Stimulated activated naive CD8-positive, alpha-beta T cell treated with anti-CD3 and anti-CD28 coated beads, Interleukin-15, amount 100 ng/mL, for 72 hours (primary cell): ENCODE measurements at places on chromosomes 16 and 17.

GRCh38 chr17:82388223-82388921 is 16.8 kb downstream of the UTS2R start:
- no peak for DNase-seq

DNA sequence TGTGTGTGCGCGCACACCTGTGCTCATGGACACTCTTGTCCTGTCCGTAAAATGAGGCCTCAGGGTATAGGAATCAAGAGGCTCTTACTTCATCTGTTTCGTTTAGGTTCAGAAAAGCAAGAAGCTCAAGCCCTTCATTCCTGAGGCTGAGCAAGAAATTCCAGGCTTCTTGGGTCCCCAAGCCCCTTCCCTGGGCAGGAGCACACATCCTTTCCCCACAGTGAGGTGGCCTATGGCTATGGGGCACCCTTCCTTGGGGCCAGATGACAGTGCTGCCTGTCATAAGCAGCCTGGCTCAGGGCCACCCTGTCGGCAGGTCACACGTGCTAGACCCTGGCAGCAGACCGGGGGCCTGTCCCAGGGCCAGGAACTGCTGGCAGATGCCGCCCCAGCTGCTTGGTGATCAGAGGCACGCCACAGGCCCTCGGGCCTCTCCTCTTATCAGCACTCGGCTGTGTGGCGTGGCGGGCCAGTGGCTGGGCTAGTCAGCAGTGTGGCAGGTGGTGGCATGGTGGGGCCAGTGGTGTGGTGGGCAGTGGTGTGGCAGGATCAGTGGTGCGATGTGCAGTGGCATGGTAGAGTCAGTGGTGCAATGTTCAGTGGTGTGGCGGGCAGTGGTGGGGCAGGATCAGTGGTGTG is 50.2 kb downstream of the NKD1 start:
- DNase-seq = no peak

DNA sequence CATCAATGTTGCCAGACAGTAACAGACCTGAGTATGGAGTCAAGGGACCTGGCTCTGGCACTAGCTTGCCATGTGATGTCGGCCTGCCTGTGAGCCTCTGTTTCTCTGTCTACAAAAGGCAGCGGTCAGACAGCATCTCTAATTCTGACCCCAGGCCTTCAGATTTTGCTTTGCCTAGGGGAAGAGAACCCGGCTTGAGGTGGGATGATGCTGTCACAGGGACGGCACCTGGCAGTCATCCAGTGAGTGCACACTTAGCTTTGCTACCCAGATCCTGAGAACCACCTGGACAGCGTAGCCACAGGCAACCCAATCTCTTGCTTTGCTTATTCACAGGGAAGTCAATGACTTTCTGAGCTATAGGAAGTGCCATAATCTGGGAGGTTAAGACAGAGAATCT is 135.2 kb upstream of the SALL1 start:
- no peak for DNase-seq

GRCh38 chr17:29560316-29560715 is 6.5 kb downstream of the ABHD15 start:
- DNase-seq = no peak

- DNase-seq = no peak
These were observed 24.8 kb upstream of the MAP3K14 start for GRCh38 chr17:45341533-45342158.

DNA sequence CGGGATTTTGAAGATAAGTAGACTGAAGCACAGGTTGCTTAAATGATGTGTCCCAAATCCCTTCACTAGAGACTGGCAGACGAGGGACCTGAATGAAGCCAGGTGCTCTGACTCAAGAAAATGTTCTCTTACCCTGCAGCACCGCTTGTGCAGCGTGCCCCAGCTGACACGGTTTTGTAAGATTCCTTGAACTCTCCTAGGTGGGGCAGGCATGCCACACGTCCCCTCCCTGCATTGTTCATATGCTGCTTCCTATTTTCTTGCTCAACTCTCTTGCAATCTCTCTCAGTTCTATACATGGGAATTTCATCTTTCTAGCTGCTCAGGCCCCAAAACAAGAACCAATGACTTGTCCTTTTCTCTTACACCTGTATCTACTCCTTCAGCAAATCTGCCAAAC is 22.1 kb upstream of the HNF1B start:
- no peak for DNase-seq

DNA sequence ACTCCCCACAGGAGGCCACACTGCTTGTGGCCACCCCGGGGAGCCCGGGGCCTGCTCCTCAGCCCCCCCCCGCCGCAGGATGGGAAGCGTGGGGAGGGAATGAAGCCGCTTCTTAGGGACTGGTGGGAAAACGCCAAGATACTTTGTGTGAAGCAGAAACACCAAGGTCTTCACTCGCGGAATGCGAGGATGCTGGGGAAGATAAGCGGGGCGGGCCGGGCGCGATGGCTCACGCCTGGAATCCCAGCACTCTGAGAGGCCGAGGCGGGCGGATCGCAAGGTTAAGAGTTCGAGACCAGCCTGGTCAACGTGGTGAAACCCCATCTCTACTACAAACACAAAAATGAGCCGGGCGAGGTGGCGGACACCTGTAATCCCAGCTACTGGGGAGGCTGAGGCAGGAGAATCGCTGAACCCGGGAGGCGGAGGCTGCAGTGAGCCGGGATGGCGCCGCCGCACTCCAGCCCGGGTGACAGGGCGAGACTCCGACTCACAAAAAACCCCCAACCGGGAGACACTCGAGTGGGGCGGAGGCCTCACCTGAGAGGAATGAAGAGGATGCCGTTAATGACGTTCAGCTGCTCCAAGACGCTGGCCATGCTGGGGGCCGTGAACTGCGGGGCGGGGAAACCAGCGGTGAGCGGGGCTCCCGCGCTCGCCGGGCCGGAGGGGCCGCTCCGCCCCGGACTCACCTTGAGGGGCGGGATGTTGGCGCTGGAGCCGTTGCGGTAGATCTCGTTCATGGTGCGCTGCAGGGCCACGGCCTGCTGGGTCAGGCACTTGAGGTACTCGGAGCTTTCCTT is 20.3 kb downstream of the CLUH start:
- DNase-seq = no peak

- DNase-seq = no peak
These were observed 51.2 kb downstream of the SOX9 start for GRCh38 chr17:72171703-72172667.

DNA sequence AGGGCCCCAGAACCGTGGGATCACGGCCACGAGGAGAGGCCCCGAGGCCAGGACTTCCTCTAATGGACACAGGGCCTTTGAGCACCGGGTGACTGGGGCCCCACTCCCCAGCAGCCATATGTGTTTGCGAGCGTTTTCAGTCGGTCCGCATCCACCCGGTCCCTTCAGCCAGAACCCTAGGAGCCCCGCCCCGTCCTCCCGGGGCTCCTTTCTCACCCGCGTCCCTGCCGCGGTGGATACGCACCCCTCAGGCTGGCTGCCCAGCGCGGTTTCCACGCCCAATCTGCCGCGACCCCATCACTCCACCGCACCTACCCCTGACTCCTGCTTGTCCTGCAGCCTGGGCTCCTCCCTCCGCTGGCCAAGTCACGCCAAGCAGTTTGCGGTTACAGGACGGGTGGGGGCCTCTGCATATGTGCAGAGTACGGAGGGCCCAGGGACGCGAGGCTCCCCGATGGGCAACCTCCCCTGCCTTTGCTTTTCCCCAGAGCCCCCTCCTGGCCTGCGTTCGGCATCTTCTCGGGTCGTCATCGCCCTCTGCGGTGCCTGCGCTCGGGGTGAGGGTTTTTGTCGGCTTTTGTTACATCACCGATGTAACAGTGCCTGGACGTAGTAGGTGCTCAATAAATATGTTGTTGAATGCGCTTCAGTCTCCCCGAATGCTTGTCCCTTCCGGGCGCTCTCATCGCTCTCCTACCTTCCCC is 1.0 kb upstream of the TTYH2 start:
- no peak for DNase-seq

DNA sequence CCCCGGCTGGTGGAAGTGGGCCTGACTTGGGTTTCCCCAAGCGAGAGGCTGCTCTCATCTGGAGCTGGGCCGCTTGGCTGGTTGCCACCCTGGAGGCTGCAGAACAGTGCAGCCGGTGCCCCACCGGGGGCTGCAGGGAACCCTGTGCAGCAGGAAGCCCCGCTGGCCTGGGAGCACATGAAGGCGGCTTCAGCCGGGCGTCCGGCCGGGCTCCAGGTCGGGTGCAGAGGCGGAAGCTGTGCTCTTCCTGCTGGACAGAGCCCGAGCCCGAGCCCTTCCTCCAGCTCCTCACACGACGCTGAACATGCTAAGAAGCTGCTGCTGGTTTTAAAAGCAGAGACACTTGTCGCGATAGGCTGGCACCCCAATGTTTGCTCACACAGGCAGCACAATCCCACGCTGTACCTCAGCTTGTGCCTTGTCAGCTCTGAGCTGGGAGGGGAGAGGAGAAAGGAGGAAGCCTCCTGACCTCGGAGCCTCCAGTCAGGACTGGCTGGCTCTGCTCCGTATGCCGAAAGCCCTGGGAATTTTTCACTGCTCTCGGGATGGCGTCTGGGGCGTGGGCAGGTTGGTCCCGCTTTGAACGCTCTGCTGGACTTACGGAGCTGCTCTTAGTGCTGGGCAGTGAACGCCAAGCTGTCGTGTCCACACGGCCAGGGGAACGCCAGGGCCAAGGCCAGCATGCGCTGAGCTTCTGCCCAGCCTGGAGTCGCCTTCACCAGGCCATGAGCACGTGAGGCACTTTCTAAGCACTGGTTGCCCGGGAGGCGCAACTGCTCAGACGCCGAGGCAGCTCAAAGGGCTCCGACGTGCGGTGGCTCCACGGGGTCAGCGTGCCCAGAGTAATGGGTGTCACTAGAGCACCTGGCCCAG is 8.8 kb downstream of the CDK5R1 start:
- no peak for DNase-seq

GRCh38 chr17:61659437-61659836 is 68.4 kb upstream of the NACA2 start:
- no peak for DNase-seq

DNA sequence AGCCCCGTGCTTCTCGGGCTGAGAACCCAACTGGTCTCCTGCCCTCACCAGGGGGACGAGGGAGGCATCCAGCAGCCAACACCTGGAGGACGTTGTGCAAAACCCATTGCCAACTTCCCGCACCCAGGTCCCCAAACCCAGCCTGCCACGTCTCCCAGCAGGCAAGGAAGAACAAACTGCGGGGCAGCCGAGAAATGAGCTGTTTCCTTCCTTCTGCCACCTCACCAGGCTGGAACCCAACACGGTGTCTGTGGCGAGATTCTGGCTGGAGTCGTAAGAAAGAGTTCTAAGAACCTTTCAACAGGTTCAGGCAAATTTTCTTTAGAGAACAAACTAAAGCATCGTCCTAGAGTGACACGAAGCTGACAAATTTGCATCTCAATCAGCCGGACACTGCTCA is 3.6 kb downstream of the SLC43A2 start:
- DNase-seq = no peak

DNA sequence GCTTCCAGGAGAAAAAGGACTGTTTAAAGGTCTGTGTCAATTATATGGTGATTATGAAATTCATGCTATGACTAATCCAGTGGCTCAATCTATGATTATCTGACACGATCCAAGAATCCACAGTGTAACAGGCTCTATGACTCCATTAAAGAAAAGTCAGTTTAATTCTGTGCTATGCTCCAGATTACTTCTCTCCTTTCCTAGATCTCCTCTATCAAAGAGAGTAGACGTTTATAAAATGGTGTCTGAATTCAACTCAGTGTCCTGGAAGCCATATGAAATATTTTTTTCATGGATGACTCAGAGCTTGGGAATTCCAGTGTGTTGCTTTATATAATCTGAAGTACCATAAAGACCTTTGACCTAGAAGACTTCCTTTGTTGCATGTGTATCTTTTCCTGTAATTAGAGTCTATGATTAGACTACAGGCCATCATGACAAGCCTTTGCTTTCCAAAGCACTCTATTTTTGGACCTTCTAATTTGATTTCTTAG is 27.0 kb upstream of the NF1 start:
- DNase-seq = no peak

DNA sequence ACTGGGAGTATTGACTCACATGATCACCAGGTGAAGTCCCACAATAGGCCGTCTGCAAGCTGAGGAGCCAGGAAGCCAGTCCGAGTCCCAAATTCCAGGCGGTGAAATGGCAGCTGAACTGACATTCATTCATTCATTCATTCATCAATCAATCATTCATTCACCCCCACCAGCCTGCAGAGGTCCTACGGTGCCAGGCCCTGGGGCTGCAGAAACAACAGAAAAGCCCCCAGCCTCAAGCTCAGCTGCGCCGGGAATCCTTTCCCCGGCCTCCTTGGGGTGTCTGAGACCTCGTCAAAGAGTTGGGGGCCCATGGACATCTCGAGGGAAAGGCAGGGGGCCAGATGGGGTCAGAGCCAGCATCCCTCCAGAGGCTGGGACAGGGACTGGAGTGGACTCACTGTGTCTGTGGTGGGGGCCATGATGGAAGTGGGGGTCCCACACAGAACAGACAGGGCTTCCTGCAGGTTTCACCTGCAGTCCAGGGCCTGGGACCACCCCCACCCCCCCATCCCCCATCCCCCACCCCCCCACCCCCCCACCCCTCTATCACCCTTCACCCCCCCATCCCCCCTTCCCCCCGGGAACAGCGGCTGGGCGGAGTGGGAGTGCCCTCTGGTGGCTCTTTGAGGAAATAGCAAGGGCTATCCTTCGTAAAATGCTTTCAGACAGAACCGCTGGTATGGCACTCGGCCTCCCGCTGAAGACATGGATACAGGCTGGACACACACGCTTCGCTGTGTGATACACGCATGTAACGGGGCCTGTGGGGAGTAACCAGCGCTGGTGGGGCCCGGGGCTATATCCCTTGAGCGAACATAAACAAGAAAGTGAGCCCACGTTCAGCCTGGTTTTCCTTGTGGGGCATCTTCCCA is 8.5 kb upstream of the ZC3H18 start:
- peak; percentile 46 for DNase-seq

DNA sequence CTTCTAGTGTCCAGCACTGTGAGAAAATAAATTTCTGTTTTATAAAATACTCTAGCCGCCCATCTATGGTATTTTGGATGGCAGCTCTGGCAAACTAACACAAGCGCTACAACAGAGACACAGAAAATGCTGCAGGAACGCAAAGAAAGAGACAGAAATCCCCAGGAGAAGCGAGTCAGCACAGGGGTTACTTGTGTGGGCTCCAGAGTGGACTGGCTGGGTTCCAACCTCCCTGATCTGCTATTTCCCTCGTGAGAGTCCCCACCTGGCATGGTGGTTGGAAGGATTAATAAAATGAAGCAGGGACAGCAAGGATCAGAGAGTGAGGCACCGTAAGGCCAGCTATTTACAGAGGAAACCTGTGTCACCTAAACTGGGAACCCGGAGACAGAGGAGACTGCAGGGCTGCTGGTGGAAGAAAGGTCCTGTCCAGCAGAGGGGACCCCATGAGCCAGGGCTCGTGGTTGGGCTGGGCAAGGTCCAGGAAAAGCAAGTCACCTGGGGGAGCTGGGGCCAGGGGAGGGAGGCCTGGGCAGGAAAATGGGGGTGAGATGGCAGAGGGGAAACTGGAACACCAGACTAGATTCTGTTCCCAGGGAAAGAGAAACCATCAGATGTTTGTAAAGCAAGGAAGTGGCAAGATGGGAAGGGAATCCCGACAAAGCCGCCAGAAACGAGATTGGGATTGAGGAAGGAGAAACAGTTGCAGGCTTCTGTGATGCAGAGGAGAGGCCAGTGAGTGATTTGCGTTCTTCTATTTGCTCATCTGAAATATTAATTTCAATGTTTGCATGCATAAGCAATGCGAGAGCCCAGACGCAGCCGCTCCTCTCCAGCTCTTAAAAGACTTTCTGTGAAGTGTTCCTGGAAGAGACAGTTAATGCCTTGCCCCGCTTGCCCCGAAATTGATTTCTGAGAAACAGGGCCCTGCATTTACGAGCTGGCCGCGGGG is 63.0 kb upstream of the TEKT3 start:
- no peak for DNase-seq
